Activated T-cell treated with anti-CD3 and anti-CD28 coated beads, Interleukin-2, amount 50 U/mL, for 72 hours (primary cell): ENCODE measurements at places on chromosomes 1 and 21. TPM values are rescaled to one million over a fixed set of nuclear protein-coding genes. Genes with fewer than 3 reads are reported as not detected.
A peak's percentile ranks its signal among the peaks of the same experiment; 100 is the strongest.

DNA sequence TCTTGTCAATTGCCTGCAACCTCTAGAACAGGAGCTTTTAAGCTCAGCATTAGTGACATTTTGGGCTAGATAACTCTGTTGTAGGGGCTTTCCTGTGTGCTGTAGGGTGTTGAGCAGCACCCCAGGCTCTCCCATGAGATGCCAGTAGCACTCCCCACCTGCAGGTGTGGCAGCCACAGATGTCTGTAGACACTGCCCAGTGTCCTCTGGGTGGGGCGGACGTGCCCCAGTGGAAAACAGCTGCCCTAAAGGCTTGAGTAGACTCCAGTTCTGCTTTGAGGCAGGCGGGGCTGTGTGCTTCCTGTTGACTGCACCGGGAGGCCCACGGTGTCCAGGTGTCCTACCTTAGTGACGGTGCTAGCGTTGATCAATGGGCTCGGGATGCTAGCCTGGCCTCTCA is 16.9 kb upstream of the PWP2 start:
- H3K27me3 ChIP-seq = no peaks in the 10 kb centered on the region
- DNase-seq = no peak
- peak overlapping the region; percentile 69 for H3K27ac ChIP-seq
- peak overlapping the region; percentile 56 for H3K4me3 ChIP-seq

DNA sequence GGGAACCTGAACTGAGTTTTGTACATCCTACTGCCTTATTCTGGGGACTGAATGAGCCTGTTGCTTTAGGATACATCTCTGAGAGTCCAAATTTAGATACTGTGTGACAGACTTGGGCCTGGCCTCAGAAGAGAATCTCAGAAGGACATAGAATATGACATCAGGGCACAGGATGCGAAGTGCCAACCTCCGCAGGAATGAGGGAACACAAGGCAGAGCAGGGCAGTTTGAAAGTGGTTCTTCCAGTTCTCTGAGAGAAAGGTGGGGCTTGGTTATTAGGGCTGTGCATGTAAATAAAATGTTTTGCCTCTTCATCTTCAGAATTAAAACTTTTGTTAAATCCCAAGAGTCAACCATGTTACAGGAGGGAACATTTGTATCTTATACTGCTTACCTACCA is 23.1 kb downstream of the TRAF5 start:
- H3K36me3 ChIP-seq = peaks cover 15% of the 10 kb centered on the region
- H3K27ac ChIP-seq = no peak overlapping the region
- no peak overlapping the region for H3K4me3 ChIP-seq
- H3K27me3 ChIP-seq = no peaks in the 10 kb centered on the region
- H3K4me1 ChIP-seq = peaks cover 65% of the 10 kb centered on the region
- DNase-seq = no peak

- no peak for DNase-seq
- H3K36me3 ChIP-seq = peaks cover 19% of the 10 kb centered on the region
- no peaks in the 10 kb centered on the region for H3K27me3 ChIP-seq
- no peak overlapping the region for H3K4me3 ChIP-seq
- H3K4me1 ChIP-seq = peaks cover 31% of the 10 kb centered on the region
Measured at GRCh38 chr1:24465099-24465498, 37.5 kb upstream of the RCAN3 start.

Gene FBXO2
- total RNA-seq = 3.9 TPM

- no peaks in the 10 kb centered on the region for H3K27me3 ChIP-seq
- peak overlapping the region; percentile 78 for H3K4me3 ChIP-seq
- H3K36me3 ChIP-seq = no peaks in the 10 kb centered on the region
- peaks cover 10% of the 10 kb centered on the region for H3K4me1 ChIP-seq
- H3K27ac ChIP-seq = peak overlapping the region; percentile 81
- DNase-seq = peak; percentile 92
Measured at GRCh38 chr1:151130987-151131586, 15.3 kb downstream of the SEMA6C start.

DNA sequence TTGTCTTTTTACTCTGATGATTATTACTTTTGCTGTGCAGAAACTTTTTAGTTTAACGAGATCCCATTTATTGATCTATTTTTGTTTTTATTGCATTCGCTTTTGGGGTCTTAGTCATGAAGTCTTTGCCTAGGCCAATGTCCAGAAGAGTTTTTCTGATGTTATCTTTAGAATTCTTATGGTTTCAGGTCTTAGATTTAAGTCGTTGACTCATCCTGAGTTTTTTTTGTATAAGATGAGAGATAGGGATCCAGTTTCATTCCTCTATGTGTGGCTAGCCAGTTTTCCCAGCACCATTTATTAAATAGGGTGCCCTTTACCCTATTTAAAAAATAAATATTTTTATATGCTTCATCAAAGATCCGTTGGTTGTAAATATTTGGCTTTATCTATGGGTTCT is 13.2 kb downstream of the MAN1C1 start:
- H3K4me3 ChIP-seq = peak overlapping the region; percentile 71
- H3K27ac ChIP-seq = peak overlapping the region; percentile 31
- peaks cover 5% of the 10 kb centered on the region for H3K36me3 ChIP-seq

Gene WNT3A
- not detected for total RNA-seq

Gene LRRC71
- total RNA-seq = not detected

Gene RIPPLY3
- total RNA-seq = 0.42 TPM

- H3K27ac ChIP-seq = no peak overlapping the region
- no peaks in the 10 kb centered on the region for H3K27me3 ChIP-seq
- DNase-seq = no peak
- peaks cover 21% of the 10 kb centered on the region for H3K4me1 ChIP-seq
Measured at GRCh38 chr1:184791550-184791900, 36.9 kb upstream of the EDEM3 start.

GRCh38 chr1:117821774-117822482 is 107.5 kb downstream of the GDAP2 start:
- no peaks in the 10 kb centered on the region for H3K36me3 ChIP-seq
- DNase-seq = no peak
- peaks cover 26% of the 10 kb centered on the region for H3K27me3 ChIP-seq
- H3K4me1 ChIP-seq = no peaks in the 10 kb centered on the region
